ENCODE measurements at places on chromosomes 6 and 20. TPM values are rescaled to one million over a fixed set of nuclear protein-coding genes. Genes with fewer than 3 reads are reported as not detected.

DNA sequence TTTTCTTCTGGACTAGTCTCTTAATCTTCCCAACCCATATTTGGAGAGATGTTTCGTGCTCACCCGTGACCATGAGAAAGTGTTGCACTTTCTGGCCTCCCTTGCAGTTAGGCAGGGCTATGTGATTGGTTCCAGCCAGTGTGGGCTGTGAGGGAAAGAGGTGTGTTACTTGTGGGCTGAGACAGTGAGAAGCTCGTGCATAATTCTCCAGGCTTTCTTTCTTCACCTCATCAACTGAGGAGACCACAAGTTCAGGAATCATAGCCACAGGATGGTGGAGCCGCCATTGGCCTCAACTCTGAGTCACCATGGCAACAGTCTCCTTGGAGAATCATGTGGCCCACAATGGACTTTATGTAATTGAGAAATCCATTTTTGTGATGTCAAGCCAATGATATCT is 57.5 kb upstream of the FUCA2 start:
- DNase-seq: no peak

DNA sequence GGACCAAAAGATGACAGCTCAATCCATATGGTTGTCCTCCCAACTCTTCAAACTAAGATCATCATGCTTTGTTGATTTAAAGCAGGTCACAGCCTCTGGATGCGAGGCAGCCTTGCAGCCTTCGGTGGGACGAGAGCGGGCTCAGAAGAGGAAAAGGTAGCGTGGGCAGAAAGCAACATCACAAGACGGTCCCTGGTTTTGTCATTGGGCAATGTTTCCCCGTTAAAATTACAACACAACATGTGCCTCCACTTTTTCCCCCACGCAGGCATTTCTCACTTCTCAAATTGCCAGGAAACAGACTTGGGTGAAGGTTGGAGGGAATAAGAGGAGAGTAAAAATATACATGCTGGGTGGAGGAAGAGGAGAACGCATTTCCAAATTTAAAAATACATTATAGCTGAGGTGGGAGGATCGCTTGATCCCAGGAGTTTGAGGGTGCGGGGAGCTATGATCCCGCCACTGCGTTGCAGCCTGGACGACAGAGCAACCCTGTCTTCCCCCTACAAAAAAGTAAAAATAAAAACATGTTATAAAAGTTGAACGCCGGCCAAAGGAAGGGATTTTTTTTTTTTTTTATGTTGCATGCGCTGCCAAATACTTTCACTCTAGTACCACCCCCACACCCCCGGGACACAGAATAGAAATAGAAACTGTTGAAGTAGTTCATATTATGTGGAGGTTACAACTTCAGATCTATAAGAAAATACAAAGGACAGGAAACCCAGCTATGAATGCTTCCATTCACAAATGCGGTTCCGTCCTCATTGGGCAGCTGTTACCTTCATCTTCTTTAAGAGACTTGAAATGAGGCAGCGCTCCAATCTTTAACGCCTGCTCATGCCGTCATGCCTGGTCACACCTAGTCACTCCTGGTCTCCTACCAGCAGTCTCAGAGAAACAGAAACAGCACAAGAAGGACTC is 13.9 kb upstream of the NAA20 start:
- peak; percentile 93 for DNase-seq

DNA sequence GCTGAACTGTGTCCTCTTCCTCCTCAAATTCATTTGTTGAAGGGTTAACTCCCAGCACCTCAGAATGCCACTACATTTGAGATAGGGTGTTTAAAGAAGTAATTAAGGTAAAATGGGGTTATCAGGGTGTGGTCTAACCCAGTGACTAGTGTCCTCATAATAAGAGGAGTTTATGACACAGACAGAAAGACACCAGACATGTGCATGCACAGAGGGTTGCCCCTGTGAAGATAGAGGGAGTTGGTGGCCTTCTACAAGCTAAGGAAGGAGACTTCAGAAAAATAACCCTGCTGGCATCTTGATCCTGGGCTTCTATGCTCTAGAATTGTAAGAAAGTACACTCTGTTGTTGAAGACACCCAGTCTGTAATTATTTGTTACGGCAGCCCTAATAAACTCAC is 24.9 kb upstream of the EDN1 start:
- no peak for DNase-seq

DNA sequence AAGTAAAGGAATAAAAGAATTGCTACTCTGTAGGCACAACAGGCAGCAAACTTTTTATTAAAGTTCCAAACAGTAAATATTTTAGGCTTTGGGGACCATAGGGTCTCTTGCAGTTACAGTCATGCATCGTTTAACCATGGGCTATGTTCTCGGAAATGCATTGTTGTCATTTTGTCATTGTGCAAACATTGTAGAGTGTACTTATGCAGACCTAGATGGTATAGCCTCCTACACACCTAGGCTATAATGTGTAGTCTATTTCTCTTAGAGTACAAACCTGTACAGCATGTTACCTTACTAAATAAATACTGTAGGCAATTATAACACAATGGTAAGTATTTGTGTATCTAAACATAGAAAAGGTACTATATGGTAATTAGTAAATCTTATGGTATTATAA is 54.7 kb downstream of the CDS2 start:
- no peak for DNase-seq

DNA sequence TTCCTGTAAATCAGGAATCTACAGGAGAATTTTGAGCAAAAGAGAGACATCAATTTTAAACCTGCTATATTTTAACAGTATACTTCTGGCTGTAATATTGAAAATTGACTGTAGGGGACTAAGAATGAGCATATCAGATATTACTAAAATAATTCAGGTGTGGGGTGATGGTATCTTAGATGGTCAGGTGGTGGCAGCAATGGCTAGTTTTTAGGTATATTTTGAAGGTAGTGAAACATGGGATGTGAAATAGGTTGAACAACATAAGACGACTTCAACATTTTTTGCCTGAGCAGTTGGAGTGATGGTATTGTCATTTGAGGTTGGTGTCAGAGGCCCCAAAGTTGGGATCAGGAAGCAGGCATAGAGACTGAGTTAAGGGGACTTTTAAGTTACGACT is 32.1 kb downstream of the FAM83B start:
- DNase-seq: no peak

GFOD1 gene
- total RNA-seq: 3.2 TPM

DEFB132 gene
- not detected for total RNA-seq

CPNE5 gene
- total RNA-seq: 4.9 TPM

All from muscle of leg (tissue), 16 donors.